ENCODE measurements at places on chromosomes 6 and 20.

- no peak for DNase-seq
Observed at GRCh38 chr6:161116554-161116953, 125.0 kb downstream of the MAP3K4 start.

DNA sequence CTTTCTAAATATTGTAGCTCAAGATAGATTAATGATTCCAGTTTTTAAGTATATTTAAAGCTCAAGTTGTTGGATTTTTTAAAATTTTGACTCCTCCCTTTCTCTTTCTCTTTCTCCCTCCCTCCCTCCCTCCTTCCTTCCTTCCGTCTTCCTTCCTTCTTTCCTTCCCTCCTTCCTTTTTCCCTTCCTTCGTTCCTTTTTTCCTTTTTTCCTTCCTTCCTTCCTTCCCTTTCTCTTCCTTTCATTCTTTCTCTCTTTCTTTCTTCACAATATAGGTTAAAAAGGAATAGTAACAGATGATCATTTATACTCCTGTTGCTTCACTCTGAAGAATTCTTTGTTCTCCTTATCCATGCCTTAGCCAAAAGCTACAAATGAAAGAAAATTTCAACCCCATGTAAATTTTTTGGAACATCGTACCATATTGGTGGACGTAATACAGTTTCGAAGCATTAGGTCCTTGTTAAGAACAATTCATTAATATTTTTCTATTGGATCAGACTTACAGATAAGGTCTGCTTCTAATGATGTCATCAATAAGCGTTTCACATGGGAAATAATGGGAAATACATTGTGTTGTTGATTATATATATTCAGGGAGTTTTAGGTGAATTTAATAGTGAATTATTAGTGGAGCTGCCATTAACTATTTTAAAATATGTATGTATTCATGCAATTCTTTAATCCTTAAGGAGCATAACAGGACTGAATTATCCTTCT, 139.6 kb upstream of the SLC35B3 start:
- no peak for DNase-seq

- no peak for DNase-seq
Observed at GRCh38 chr20:36130390-36130789, 24.1 kb upstream of the EPB41L1 start.

DNA sequence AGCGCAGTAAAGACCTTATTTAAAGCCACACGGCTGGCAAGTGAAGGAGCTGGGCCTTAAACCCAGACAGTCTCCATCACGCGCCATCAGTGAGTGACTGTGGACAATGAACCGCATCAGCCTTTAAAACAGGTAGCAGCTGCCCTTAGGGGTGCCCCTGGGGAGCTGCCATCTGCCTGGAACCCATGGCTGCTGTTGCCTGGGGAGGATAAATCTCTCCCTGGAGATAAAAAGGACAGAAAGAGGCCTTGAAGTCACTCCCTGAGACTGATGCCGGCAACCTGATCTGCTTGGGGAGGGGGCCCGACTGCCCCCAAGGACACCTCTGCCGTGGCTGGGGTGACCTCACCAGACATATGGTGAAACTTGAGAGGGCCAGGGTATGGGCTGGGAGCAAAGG, 73.5 kb downstream of the PREX1 start:
- DNase-seq, result no peak

GRCh38 chr20:13338999-13339411, 117.9 kb downstream of the ISM1 start:
- no peak for DNase-seq

GRCh38 chr20:32516583-32517517, 68.3 kb downstream of the NOL4L start:
- DNase-seq, result no peak

DNA sequence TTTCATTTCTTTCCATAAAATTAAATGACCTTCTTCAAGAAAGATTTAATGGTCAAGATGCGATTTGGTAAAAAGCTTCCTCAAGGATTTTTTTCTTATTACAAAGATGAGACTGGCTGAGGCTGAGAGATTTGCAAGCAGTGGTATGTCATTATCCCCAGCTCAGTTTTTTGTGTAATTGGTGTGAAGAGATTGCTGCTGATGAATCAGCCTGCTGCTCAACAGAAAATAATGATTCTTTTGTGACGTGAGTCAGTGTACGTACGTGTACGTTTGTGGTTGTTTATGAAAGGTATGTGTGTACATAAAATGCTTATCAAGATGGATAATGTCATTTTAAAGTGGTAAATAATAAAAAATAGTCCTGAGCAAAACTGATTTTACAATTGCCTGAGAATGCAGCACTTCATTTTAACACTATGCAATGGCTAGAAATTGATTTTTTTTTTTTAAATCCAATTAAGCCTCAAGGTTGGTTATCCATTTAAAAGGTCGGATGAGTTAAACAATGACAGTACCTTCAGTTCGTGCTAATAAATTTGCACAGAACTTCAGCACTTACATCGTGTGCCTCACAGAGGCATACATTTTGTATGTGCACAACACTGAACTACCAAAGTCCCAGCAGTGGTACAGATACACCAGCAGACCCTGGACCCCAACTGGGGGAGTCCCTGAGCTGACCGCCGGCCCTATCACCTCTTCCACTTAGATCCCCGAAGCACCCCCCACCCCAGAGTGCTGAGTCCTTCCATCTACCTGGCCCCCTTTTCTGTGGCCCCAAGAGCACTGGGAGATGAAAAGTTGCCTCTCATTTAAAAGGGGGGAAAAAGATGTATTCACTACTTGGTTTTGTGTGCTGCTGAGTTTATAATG, 9.7 kb upstream of the NPEPL1 start:
- DNase-seq, result no peak

GRCh38 chr6:73460056-73460455, 1.5 kb upstream of the MTO1 start:
- DNase-seq, result no peak

- no peak for DNase-seq
Observed at GRCh38 chr6:1970151-1970561, 275.2 kb downstream of the GMDS start.

DNA sequence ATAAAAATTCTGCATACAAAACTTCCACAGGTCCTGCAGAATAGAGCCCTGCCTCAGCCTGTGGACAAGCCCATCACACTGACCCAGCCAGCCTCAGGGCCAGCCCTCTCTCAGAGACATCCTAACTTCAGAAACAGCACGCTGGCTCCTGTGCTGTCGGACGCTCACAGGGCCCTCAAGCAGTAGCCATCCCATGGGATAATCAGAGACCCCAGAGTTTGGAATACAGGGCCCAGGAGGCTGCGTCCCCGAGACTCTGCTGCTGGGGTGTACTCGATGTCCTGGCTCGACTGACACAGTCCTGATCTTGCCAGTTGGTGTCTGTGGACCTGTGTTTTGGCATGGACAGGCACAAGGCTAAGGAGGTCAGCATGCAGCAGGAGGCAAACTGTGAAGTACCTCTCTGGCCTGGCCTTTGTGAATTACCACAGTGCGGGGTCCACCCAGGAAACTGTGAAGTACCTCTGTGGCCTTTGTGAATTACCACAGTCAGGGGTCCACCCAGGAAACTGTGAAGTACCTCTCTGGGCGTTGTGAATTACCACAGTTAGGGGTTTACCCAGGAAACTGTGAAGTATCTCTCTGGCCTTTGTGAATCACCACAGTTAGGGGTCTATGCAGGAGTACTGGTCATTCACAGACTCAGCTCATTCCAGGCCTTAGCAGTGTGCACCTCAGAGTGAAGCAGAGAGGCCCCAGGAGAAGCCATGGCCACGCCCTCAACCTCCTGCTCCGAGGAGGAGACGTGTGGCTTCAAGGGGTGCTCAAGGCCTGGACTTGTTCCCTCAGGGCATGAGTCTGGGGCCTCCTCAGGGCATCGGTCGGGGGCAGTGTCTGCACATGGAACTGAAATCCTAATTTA, 212.4 kb downstream of the SYNDIG1 start:
- DNase-seq, result no peak

- no peak for DNase-seq
Observed at GRCh38 chr20:35821807-35822242, 50.0 kb downstream of the PHF20 start.

DNA sequence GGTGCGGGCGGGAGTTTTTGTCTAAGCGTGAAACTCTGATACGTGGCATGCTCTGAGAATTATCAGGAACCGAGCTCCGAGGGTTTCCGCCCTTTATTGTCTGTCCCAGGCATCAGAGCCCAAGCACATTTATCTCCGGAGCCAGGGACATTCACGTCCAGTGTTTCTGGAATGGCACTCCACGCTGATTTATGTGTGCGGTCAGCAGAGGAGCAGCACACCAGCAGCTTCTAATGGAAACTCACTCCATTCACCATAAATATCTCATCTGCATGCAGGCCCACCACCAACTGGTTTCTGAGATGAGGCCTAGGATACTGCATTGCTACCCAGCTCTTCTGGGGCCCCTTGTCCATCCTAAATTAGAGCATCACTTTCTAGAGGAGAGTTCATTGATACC, 51.9 kb upstream of the SYNDIG1 start:
- DNase-seq, result no peak

DNA sequence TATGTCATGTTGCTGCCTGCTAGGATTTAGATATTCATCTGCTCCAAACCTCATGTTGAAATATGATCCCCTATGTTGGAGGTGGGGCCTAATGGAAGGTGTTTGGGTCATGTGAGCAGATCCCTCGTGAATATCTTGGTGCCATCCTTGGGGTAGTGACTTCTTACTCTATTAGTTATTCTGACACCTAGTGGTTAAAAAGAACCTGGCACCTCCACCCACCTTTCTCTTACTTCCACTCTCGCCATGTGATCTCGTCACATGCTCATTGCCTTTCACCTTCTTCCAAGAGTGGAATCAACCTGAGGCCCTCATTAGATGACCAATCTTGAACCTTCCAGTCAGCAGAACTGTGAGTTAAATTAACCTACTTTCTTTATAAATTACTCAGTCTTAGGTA, 549.4 kb upstream of the SYNCRIP start:
- no peak for DNase-seq

- no peak for DNase-seq
Observed at GRCh38 chr6:35596448-35597442, 84.0 kb upstream of the TULP1 start.

DNA sequence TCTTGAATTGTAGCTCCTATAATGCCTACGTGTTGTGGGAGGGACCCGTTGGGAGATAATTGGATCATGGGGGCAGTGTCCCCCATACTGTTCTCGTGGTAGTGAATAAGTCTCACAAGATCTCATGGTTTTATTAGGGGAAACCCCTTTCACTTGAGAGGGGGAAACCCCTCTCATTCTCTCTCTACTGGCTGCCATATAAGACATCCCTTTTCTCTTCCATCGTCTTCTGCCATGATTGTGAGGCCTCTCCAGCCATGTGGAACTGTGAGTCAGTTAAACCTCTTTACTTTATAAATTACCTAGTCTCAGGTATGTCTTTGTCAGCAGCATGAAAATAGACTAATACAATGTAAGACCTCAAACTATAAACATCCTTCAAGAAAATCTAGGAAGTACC, 23.1 kb downstream of the PAQR8 start:
- no peak for DNase-seq

All from CD4-positive, alpha-beta T cell treated with Interleukin-21 for 1 hour (primary cell).